ENCODE measurements at places on chromosomes 12 and 14.

DNA sequence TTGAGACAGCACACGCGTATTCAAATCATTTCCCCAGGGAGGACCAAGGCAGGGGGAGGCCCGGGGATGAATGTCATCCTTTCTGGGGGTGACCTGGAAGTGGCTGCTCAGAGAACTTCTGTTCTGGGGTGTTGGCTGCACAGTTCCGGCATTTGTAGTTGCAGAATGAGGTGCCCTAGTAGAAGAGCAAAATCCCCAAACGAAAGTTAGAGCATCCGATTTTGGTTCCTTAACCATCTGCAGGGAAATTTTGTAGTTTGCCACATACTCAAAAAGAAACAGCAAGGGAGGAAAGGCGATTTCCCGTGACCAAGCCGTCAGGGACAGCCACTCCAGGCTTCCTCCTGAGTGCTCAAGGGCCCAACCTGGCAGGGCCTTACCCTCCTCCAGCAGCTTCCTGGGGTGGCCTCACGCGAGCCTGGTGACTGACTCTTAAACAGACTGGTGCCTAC, 13.0 kb upstream of the TRAF3 start:
- DNase-seq = no peak

GRCh38 chr14:72675126-72675525, 218.8 kb downstream of the DPF3 start:
- DNase-seq = no peak

DNA sequence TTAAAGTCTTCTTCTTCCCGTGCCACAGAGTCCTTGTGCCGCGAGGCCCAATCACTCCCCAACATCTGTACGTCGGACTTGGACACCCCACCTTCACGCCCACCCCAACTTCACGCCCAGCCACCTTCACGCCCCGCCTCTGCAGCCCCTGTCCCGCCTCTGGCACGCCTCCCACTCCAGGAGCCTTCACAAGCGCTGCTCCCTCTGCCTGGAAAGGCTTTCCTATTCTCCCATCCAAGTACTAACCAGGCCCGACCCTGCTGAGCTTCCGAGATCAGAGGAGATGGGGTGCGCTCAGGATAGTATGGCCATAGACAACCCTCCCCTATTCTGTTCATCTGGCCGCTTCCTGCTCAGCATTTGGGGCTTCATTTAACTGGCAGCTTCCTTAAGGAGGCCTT, 17.3 kb upstream of the EIF5 start:
- DNase-seq = no peak

DNA sequence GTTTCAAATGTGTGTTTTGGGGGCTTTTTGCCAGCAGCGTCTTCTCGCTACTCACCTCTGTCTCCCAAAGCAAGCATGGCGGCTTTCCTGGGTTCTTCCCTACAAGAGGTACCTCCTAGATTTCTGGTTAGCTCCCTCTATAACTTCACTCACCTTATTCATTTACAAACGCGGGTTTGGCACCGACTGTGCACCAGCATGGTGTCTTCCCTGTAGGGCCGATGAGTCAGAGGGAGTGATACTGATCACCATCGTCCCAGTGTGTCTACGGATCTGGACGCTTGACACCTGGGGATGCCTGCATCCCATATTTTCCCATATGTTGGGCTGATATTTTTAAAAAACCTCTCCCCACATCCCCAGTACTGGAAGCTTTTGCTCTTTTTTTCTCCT, 8.0 kb upstream of the SERPINA12 start:
- no peak for DNase-seq

DNA sequence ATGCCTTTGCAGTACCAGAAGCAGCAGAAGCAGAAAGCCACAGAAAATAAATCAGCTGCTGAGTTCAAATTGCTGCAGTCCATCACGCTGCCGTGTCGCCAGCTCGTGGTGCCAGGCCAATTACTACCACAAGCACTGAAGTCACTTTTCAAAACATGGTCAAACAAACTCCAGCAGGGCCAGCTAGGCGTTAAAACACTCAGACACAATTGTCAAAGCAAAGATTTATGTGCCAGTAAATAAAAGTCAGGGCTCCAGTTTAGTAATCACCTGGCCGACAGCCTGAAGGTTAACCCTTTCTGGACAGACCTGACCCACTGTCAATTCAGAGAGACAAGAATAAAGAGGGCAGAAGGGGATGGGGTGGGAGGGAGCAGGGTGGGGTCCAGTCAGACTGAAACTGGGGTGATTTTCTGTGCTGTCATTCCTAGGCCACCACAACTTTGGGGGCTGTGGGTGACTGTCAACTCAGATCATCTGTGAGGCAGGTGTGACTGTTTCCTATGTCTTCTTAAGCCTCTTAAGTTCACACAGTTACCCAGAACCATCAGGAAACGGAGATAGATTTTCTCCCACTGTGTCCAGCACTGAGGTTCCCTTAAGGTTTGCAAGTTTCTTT, 109.8 kb upstream of the FUT8 start:
- peak; percentile 53 for DNase-seq

- DNase-seq = no peak
Measured at GRCh38 chr14:68705741-68706283, 87.1 kb downstream of the ZFP36L1 start.

- DNase-seq = peak; percentile 50
Measured at GRCh38 chr14:39229222-39229543, 4.5 kb upstream of the MIA2 start.

- no peak for DNase-seq
Measured at GRCh38 chr12:119479121-119479561, 114.4 kb upstream of the TMEM233 start.

- DNase-seq = no peak
Measured at GRCh38 chr12:103667125-103667524, 80.1 kb downstream of the STAB2 start.

- no peak for DNase-seq
Measured at GRCh38 chr14:20356422-20356821, 13.0 kb downstream of the PARP2 start.

- no peak for DNase-seq
Measured at GRCh38 chr12:18264581-18265075, 3.3 kb downstream of the PIK3C2G start.

DNA sequence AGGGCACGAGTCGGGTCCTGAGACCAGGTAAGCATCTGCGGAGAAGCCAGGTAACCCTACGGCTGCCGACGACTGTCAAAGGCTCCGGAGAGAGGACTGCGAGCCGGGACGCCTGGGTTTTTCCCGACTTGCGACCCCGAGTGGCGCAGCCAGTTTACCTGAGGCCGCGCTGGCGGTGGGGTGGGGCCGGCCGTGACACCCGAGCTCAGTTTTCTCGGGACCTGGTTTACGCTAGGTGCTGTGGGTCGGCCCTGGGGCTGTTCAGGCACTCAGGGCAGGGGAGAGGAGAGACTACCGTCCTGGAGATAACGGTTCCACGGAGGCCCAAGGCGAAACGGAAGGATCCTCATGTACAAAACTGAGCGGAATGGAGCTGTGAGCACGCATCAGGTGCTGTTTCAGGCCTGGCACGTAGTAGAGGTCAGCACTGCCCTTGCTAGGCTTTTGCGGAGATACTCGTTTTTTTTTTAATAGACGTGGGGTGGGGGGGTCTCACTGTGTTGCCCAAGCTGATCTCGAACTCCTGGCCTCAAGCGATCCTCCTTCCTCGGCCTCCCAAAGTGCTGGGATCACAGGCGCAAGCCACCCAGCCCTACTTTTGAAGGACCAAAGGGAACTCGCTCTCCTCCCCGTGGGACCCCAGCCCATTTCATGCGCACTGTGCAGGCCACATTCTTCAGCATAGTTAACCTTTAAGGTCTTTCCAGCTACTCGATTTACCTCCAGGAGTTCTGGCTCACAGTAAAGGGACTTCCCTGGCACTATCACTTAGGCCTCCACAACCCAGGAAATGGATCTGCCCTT, 471 bp downstream of the MTRFR start:
- peak; percentile 35 for DNase-seq

DNA sequence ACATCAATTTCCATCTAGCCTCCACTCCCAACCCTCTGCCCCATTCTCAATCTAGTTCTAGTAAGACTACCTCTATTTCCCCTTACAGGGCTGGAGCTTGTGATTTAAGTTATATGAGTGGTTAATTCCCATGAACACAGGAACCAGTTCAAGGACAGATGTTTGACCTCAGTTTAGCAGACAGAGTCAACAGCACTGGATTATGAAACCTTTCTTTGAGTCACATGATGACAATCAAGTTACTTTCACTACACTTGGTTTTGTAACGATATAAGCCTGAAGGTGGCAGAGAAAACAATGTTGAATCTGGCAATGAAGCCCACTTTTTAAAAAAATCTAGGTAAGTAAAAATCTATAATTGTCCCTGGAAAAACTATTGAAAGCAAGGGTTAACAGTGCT, 1646.2 kb upstream of the FLRT2 start:
- DNase-seq = no peak

DNA sequence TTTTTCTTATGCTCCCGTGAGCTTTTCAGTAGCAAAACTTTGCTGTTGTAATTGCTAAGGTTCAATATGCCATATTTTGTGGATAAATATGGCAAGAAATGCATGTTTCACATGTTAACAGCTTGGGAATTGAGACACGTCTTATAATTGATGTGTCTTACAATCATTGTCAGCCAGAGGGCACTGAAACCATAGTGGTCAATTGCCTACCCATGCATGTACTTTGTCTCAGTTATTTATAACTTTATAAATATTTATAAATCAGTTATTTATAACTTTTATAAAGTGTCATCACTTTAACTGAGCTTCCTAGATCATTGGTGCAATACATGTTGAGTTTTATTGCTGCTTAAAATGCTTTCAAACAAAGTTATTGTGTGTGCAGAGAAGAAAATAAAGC, 82.0 kb downstream of the CATSPERB start:
- DNase-seq = no peak

GRCh38 chr12:118582863-118583262, 206.5 kb downstream of the SUDS3 start:
- DNase-seq = no peak

DNA sequence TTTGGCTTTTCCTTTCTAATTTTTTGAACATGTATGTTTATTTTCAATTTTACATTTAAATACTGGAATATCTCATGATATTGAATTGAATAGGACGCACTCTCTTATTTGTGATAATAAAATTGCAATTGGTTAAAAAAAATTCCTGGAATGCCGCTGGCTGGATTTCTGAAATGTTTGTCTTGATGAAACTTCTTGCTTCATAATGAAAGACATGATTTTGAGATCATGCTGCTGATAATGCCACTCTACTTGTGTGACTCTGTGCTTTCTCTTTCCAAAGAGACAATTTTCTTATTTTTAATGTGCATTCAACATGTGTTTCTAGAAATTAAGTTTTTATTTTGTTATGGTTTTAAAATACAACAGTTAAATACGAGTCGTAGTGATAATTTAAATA, 465.7 kb upstream of the FAR2 start:
- no peak for DNase-seq

DNA sequence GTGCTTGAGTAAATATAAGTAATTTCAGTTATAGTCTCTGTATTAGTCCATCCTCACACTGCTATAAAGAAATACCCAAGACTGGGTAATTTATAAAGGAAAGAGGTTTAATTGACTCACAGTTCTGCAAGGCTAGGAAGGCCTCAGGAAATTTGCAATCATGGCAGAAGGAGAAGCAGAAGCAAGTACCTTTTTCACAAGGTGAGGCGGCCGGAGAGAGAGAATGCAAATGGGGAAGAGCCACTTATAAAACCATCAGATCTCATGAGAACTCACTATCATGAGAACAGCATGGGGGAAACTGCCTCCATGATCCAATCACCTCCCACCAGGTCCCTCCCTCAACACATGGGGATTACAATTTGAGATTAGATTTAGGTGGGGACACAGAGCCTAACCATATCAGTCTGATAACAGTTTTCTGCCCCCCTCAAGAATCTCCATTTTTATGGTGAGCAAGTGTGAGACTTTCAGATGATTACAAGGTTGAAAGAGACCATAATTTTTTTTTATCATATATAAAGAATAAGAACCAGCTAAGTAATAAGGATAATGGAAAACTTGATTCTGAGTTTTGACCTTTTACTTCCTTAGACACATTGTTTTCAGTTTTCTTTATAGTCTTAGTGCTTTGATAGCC, 35.6 kb downstream of the LEMD3 start:
- no peak for DNase-seq

- DNase-seq = no peak
Measured at GRCh38 chr12:119446459-119446858, 111.9 kb downstream of the CCDC60 start.

GRCh38 chr14:95935228-95935822, 58.7 kb downstream of the TUNAR start:
- DNase-seq = peak; percentile 2

- DNase-seq = no peak
Measured at GRCh38 chr12:50082644-50083043, 2.5 kb upstream of the SMARCD1 start.

DNA sequence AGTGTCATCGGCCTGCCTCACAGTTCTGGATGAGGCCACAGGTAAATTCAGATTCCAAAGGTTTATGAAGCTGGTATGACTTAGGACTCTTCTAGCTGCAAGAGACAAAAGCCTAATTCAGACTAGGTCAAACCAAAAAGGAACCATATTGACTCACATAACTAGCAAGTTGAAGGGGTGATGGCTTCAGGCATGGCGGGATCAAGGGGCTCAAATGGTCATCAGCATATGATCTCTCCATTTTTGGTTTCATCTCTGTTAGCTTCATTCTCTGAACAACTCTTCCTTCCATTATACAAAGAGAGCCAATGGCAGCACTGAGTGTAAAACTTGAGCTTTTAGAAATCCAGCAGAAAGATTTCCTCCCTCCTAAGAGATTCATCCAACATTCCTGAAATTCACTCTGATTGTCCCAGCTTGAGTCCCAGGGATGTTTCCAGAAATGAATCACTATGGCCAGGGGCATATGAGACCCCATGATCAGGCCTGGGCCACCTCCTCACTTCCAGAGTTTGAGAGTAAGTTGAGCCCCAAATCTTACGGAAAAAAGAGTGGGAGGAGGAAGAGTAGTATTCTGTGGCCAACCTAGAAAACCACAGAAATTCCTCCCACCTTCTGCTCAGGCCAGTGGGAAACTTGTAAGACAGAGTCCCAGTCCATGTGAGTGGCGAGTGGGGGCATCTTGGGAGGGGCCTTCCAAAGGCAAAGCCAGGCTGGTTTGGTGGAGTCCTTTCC, 2.0 kb upstream of the MAP1LC3B2 start:
- no peak for DNase-seq

DNA sequence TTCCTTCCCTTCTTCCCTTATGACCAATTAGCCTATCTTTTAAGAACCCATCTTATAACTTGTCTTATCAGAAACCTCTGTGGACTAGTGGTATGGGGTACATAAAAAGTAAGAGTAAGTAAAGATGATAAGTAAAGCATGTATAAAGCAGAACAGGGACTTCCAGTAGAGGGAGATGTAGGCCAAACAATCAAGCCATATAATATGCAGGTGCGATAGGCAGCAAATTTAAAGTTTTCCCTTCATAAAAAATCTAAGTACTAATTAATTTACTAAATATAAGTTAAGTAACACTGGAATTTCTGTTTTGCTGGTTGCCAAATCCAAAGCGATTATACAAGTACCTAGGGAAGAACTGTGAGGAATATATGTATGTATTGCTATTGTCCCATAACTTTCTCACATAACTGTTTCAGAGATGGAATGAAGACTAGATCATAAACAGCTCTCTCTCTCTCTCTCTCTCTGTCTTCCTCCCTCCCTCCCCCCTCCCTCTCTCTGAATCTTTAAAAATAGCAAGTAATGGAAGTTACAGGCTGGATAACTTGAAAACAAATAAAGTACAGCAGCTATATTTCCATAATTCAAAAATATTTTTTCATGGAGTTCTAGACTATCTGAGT, 25.7 kb downstream of the METTL25 start:
- DNase-seq = no peak

All from stimulated activated CD4-positive, alpha-beta T cell treated with anti-CD3 and anti-CD28 coated beads, Interleukin-2, amount 100 ng/mL, for 24 hours (primary cell).